ENCODE measurements at places on chromosomes 6 and 20.

- DNase-seq, result no peak
Measured at GRCh38 chr20:47524015-47524784, 22.5 kb downstream of the NCOA3 start.

DNA sequence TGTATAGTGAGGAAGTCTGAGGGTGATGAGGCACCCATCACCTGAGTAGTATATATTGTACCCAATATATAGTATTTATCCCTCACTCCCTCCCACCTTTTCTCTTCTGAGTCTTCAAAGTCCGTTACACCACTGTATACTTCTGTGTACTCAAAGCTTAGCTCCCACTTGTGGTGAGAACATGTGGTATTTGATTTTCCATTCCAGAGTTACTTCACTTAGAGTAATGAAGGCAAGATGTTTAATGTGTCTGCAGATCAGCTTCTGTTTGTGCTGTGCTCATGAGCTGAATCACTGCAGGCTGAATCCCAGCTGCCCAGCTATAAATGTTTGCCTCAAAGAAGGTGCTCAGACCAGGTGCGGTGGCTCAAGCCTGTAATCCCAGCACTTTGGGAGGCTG, 139.3 kb upstream of the FOXA2 start:
- DNase-seq, result no peak

GRCh38 chr6:15183979-15184378, 61.9 kb upstream of the JARID2 start:
- DNase-seq, result no peak

DNA sequence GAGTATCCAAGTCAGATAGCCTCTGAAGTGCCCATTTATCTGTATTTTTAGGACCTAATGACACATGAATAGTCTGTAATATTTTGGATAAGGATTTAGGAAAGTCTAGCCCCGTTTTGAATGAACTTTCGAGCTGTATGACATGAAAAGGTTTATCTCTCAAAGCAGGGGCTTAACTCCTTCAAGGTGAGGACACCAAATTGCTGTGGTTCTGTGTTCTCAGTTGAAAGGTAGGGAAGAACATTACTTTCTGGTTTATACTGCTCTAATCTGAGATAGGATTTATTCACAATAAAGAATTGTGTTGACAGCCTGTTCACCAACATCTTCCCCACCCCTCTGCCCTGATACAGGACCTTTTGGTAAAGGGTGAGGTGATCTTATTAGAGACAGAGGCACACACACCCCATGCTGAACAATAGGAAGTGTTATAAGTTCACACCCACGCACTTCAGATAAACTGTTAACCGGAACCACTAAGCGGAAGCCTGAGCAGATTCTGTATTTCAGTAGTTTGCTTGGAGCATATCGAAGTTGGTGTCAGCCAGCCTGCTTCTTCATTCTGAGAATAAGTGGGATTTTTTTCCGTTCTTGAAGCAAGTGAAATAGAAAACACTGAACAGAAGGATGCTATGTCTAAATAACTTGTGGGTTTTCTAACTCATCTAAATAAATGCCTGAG, 223.3 kb downstream of the TMEM242 start:
- no peak for DNase-seq

GRCh38 chr6:170221753-170222400, 69.0 kb downstream of the DLL1 start:
- no peak for DNase-seq

GRCh38 chr6:134328792-134329191, 10.9 kb upstream of the SGK1 start:
- DNase-seq, result no peak

DNA sequence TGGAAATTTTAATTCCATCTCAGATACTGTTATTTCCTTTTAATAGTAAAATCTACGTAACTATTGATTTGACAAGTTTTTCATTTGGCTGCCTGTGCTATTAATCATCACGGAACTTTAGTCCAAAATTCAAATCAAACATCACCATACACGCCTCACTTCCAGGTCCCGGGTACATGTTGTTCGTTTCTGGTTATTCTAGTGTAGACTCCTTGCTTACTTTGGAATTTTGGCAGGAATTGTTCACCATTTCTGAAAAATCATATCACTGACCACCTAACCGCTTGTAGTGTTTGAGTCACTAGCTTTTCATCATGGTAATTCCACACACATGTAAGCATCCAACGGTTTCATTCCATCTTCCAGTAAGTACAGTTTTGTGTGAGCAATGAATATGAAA, 98.0 kb upstream of the NHSL1 start:
- no peak for DNase-seq

DNA sequence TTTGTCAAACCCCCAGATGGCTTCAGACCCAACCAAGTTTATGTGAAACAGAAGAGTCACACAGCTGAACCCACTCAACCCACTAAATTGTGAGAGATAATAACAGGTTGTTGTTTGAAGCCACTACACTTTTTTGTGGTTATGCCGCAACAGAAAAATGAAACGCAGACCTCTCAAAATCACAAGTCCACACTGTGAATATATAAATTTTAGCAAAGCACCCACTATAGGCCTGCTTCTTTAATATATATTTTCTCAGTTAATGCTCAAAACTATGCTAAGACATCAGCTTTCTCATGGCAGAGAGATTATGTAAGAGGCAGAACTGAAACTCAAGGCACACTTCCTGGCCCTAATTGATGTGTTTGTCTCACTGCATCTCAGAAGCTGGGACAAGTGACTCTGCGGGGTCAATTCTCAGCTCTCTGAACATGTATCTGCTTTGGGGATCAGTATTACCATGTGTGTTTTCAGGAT, 27.7 kb downstream of the MAP3K5 start:
- no peak for DNase-seq

DNA sequence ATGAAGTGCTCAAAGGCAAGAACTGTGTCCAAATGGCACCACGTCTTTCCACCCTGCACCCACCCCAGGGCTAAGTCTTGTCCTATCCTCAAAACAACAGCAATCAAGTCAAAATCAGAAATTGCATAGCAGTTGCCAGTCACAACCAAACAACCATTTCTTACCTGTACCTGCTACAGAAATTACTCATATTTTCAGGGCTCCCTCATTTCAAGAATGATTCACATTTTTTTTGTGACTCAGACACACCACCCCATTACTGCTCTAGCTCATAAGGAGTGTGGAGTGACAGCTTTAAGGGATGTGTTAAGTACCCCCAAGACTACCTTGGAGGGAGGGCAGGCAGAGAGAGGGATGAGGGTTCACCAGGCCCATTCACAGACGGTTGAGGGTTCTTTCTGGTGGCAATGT, 111.7 kb downstream of the TRERF1 start:
- DNase-seq, result peak; percentile 29

- peak; percentile 30 for DNase-seq
Measured at GRCh38 chr6:9224539-9224938, 789.2 kb upstream of the SLC35B3 start.

GRCh38 chr20:17909869-17910321, 58.7 kb downstream of the SNX5 start:
- DNase-seq, result no peak

GRCh38 chr20:12180107-12180661, 262.5 kb downstream of the BTBD3 start:
- DNase-seq, result no peak

GRCh38 chr20:60667641-60668040, 584.4 kb upstream of the CDH4 start:
- no peak for DNase-seq

GRCh38 chr20:51275826-51276225, 252.9 kb upstream of the KCNG1 start:
- DNase-seq, result peak; percentile 66

GRCh38 chr6:33978412-33979150, 167.3 kb downstream of the GRM4 start:
- no peak for DNase-seq

- DNase-seq, result no peak
Measured at GRCh38 chr6:154622618-154623336, 110.4 kb upstream of the SCAF8 start.

DNA sequence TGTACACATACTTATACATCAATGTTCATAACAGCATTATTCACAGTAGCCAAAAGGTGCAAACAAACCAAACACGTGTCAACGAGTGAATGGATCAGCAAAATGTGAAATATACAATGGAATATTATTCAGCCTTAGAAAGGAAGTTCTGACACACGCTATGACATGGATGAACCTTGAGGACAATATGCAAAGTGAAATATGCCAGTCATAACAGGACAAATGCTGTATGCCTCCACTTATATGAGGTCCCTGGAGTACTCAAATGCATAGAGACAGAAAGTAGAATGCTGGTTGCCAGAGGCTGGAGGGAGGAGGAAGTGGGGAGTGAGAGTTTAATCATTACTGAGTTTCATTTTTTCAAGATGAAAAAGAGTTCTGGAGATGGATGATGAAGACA, 37.8 kb upstream of the IGF2R start:
- no peak for DNase-seq

DNA sequence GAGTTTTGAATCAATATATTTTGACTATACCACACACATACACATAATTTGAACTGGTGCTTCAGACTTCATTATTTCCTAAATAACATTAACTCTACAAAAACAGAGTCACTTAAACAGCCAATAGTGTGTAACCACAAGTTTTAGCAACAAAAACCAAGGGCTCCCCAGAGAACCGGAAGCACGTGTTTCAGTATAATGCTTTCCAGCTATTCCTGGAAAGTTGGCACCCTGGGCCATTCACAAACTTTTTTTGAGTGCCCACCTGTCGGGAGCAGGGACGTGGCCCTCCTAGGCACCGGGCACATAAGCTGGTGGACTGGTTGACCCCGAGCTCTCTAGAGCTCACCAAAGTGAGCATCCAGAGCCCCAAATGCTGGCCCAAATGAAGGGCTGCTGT, 1.9 kb upstream of the SLC35D3 start:
- DNase-seq, result no peak

DNA sequence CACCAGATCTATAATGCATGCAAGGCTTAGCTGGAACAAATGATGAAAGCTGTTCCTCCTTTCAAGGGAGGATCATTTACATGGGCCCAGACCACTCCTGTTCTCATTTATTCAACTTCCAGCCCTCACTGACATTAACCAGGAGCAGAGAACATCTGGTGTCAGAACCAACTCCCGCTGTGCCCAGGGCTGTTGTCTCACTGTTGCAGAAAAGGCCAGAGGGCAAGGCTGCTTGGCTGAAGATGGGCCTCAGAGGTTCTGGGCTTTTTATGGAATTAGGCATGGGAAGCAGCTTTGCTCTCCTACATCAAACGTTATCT, 164.2 kb downstream of the GMPR start:
- peak; percentile 11 for DNase-seq

DNA sequence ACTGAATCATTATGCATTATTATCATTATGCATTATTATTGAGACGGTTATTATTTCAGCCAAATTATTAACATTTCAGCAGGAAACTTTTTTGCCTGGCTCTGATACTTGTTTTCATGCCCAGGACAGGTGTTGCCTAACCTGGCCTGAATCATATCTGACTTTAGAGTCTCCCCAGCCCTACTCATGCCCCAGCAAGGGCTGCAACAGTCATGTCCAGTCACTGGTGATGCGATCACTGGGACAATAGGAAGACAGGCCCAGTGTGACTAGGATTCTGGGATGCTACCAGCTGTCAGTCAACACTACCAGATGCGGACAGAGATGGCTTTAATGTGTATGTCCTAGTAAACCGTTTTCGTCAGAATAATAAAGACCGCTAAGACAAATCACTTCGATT, 285.0 kb downstream of the KHDC1L start:
- no peak for DNase-seq

DNA sequence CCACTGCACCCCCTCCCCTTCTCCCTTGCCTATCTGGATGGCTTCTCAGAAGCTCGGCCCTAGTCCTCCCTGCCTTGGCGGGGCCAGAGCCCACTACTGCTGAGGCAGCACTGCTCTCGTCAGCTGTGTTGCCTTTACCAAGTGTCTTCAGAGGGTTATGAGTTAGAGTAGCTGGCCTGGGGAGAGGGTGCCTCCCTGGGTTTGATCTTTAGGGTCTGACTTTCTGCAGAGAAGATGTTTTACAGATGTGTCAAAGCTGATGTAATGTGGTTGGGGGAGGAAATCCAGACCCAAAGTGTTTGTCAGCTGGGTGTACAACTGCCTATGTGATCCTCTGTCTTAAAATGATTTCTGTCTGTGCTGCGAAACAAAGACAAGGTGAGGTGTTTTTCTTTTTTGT, 30.4 kb upstream of the PI16 start:
- DNase-seq, result peak; percentile 54

- peak; percentile 15 for DNase-seq
Measured at GRCh38 chr6:72724545-72724944, 102.7 kb downstream of the KCNQ5 start.

GRCh38 chr6:136945711-136946121, 23.6 kb downstream of the SLC35D3 start:
- DNase-seq, result no peak

DNA sequence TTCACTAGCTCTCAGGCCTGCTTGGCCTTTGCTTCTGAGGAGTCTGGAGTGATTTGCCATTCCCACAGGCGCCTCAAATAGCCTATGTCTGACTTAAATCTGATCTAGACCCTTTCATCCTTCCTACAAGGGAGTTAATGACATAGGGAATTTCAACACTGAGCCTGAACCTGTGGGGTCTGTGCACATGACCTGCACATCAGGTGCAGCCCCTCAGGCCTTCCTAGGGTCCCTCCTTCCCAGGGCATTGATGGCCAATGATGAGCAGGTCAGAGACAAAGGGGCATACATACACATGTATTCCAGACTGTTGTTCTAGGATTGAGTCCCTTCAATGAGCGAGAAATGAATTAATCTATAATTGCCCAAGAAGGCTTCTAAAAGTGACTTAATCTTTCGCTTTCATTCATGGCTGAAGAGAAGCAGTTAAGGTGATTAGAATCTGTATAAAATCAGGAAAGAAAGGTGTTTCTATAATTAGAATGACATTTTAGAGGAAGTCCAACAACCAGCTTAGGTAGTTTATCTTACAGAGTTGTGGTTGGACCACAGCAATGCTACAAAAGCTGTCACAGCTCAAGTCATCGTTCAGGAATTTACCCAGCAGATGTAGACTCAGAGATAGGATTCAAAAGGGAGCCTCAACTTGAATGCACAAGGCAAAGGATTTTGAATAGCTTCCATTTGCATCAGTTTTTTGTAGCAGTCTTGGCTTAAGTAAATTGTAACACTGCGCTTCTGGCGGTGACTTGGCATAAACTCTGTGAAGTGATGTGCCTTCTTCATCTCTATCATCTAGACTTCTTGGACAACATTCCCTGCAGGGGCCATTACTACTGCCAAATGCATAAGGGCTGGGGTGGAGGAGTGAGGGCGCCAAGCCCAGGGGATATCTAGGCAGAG, 27.0 kb upstream of the TBC1D7 start:
- peak; percentile 96 for DNase-seq

- peak; percentile 30 for DNase-seq
Measured at GRCh38 chr20:34473262-34473883, 42.8 kb upstream of the DYNLRB1 start.

All from EL (cell line).